ENCODE measurements at places on chromosomes 4 and X. TPM values are rescaled to one million over a fixed set of nuclear protein-coding genes. Genes with fewer than 3 reads are reported as not detected.
A peak's percentile ranks its signal among the peaks of the same experiment; 100 is the strongest.

- no peak overlapping the region for H3K27ac ChIP-seq
- H3K36me3 ChIP-seq = no peaks in the 10 kb centered on the region
- DNase-seq = no peak
Measured at GRCh38 chr4:124997124-124997523, 284.6 kb upstream of the ANKRD50 start.

GRCh38 chr4:165909947-165910346 is 36.9 kb downstream of the TLL1 start:
- H3K4me3 ChIP-seq = no peak overlapping the region
- no peaks in the 10 kb centered on the region for H3K36me3 ChIP-seq
- no peak overlapping the region for H3K27ac ChIP-seq
- no peaks in the 10 kb centered on the region for H3K4me1 ChIP-seq
- H3K27me3 ChIP-seq = no peaks in the 10 kb centered on the region

GRCh38 chrX:1239681-1240142 is 27.3 kb upstream of the CRLF2 start:
- H3K4me1 ChIP-seq = no peaks in the 10 kb centered on the region
- no peak overlapping the region for H3K27ac ChIP-seq
- no peak for DNase-seq
- no peak overlapping the region for H3K4me3 ChIP-seq

The PGAM4 gene
- 1.2 TPM for total RNA-seq

DNA sequence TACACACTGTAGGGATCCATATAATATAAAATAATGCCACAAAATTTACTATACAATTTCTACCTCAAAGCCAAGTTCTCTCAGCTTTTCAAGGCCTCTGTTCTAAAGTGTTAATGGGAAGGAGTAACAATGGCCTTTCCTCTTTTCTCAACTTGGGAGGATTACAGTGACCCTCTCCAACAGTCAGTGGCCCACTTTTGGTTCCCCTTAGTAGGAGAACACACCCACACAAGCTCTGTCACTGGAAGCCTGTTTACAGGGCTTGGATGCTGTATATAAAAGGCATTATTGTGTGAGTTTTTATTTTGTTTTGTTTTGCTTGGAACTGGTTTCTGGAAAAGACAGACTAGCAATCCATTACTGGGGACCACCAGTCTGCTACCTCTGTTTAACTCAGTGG is 1.8 kb downstream of the ARHGEF6 start:
- H3K4me1 ChIP-seq = peaks cover 30% of the 10 kb centered on the region
- peak overlapping the region; percentile 77 for H3K4me3 ChIP-seq
- no peak for DNase-seq
- no peaks in the 10 kb centered on the region for H3K27me3 ChIP-seq
- no peaks in the 10 kb centered on the region for H3K36me3 ChIP-seq

- H3K4me1 ChIP-seq = no peaks in the 10 kb centered on the region
- no peak for DNase-seq
- H3K36me3 ChIP-seq = no peaks in the 10 kb centered on the region
- H3K4me3 ChIP-seq = no peak overlapping the region
Measured at GRCh38 chr4:112085156-112086035, 59.9 kb upstream of the FAM241A start.

The POU3F4 gene
- total RNA-seq = not detected

DNA sequence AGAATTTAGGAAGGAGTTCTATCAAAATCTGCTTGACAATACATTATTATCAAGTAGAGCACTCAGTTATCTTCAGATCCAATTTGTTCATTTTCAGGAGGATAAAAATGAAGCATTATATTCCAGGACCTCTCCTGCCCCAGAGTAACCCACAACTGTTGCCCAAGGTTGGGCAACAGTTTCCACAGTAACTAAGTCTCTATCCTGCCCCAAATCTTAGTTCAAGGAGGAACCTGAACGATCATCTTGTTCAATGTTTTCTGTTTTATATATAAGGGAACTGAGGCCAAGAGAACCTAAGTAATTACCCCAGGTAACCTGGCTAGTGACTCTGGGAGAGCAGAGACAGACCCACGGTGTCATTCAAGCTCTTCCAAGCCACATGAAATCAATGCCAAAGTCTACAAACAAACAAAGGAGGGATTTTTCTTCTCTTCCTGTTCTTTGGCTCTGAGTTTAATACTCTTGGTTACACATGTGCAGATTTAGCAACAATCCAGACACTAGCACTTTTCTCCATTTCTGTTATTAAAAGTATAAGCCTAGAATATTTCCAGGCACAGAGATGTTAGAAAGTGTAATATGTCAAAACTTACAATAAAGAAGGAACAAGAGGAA is 105.6 kb downstream of the C4orf51 start:
- no peak overlapping the region for H3K27ac ChIP-seq
- DNase-seq = no peak

The BMPR1B gene
- not detected for total RNA-seq

DNA sequence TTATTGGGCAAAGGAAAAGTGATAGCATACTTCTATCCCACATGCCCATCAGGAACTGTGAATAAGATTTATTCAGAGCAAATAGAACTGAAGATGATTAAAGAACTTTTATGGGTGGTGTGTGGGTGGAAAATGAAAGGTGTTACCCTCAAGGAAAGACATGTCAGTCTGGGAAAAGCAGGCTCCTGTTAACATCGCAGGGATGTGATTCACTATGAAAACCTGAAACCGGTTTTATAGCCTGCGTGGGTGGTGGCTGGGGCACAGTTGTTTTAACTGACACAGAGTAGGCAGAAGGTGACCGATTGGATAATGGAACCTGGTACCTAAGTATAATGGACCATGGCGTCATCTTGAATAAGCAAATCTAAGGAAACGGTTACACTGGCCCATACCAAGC is 61.3 kb upstream of the CASK start:
- DNase-seq = no peak
- no peak overlapping the region for H3K27ac ChIP-seq
- no peaks in the 10 kb centered on the region for H3K36me3 ChIP-seq
- H3K27me3 ChIP-seq = no peaks in the 10 kb centered on the region

The AKAP4 gene
- not detected for total RNA-seq

- H3K27me3 ChIP-seq = no peaks in the 10 kb centered on the region
- no peaks in the 10 kb centered on the region for H3K4me1 ChIP-seq
- no peak overlapping the region for H3K4me3 ChIP-seq
- H3K36me3 ChIP-seq = no peaks in the 10 kb centered on the region
- no peak for DNase-seq
Measured at GRCh38 chr4:169174247-169174646, 96.5 kb downstream of the SH3RF1 start.

GRCh38 chrX:42739258-42739657 is 38.7 kb downstream of the PPP1R2C start:
- H3K27me3 ChIP-seq = no peaks in the 10 kb centered on the region
- H3K4me1 ChIP-seq = peaks cover 9% of the 10 kb centered on the region
- H3K36me3 ChIP-seq = no peaks in the 10 kb centered on the region
- H3K27ac ChIP-seq = no peak overlapping the region

DNA sequence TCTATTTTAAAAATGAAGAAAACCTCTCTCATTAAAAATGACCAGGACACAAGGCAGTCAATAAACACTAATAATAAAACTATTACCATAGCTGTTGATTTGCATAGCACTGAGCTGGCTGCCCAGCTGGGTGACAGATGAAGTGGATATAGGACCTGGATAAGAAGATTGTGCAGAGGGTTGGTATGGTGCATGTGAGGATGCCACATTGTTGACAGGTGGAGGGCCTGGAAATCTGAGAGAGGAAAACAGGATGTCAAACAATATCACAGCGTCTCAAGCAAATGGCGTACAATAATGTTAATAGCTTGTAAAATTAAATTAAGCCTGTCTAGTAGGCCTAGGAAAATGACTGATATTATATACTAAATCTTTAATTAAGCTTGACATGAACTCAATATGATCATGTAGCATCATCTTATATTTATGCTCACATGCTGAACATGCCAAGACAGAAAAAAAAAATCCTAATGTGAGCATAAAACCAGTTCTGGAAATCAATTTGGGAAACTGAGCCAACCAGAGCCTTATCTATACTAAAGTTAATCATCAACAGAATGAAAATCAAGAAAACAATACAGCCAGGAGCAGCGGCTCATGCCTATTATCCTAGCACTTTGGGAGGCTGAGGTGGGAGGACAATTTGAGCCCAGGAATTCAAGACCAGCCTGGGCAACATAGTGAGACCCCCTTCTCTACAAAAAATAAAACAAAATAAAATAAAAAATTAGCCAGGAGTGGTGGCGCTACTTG is 18.6 kb downstream of the SEC24D start:
- no peaks in the 10 kb centered on the region for H3K27me3 ChIP-seq
- no peak for DNase-seq
- H3K27ac ChIP-seq = no peak overlapping the region
- H3K4me1 ChIP-seq = no peaks in the 10 kb centered on the region
- H3K36me3 ChIP-seq = peaks cover 23% of the 10 kb centered on the region

GRCh38 chr4:85780664-85781063 is 305.7 kb downstream of the ARHGAP24 start:
- no peaks in the 10 kb centered on the region for H3K4me1 ChIP-seq
- no peak for DNase-seq
- H3K4me3 ChIP-seq = no peak overlapping the region
- no peak overlapping the region for H3K27ac ChIP-seq
- H3K27me3 ChIP-seq = no peaks in the 10 kb centered on the region

DNA sequence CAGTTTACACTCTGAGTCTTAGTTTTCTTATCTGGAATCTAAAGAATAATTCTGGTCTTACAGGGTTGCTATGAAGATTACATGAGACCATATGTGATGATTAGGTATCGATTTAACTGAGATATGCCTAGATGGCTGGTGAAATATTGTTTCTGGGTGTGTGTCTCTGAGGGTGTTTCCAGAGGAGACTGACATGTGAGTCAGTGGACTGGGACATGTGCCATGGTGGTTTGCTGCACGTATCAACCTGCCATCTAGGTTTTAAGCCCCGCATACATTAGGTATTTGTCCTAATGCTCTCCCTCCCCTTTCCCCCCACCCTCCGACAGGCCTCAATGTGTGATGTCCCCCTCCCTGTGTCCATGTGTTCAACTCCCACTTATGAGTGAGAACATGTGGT is 186.0 kb upstream of the CXorf66 start:
- H3K4me3 ChIP-seq = no peak overlapping the region
- DNase-seq = no peak
- H3K4me1 ChIP-seq = no peaks in the 10 kb centered on the region
- H3K27me3 ChIP-seq = no peaks in the 10 kb centered on the region

GRCh38 chrX:147901461-147902126 is 10.1 kb upstream of the FMR1 start:
- no peaks in the 10 kb centered on the region for H3K27me3 ChIP-seq
- H3K4me3 ChIP-seq = no peak overlapping the region
- H3K36me3 ChIP-seq = no peaks in the 10 kb centered on the region
- no peaks in the 10 kb centered on the region for H3K4me1 ChIP-seq

The CENPI gene
- 15.5 TPM for total RNA-seq

GRCh38 chr4:90137555-90137954 is 10.4 kb downstream of the CCSER1 start:
- no peaks in the 10 kb centered on the region for H3K27me3 ChIP-seq
- no peak for DNase-seq
- no peaks in the 10 kb centered on the region for H3K36me3 ChIP-seq
- no peaks in the 10 kb centered on the region for H3K4me1 ChIP-seq

Data from CD8-positive, alpha-beta memory T cell (primary cell).